ENCODE measurements at places on chromosomes 3 and 15. TPM values are rescaled to one million over a fixed set of nuclear protein-coding genes. Genes with fewer than 3 reads are reported as not detected.

The LMCD1 gene
- total RNA-seq: 4.6 TPM

The ANKRD34C gene
- total RNA-seq: not detected

The HRG gene
- 0.42 TPM for total RNA-seq

The TMCO5A gene
- total RNA-seq: not detected

The SEMA5B gene
- 0.15 TPM for total RNA-seq

The ATP2B2 gene
- total RNA-seq: not detected

The CAMP gene
- total RNA-seq: not detected

The RTP3 gene
- not detected for total RNA-seq

The SLC6A20 gene
- 0.89 TPM for total RNA-seq

The FBXW12 gene
- not detected for total RNA-seq

The MESP2 gene
- 0.20 TPM for total RNA-seq

The FAM240A gene
- not detected for total RNA-seq

DNA sequence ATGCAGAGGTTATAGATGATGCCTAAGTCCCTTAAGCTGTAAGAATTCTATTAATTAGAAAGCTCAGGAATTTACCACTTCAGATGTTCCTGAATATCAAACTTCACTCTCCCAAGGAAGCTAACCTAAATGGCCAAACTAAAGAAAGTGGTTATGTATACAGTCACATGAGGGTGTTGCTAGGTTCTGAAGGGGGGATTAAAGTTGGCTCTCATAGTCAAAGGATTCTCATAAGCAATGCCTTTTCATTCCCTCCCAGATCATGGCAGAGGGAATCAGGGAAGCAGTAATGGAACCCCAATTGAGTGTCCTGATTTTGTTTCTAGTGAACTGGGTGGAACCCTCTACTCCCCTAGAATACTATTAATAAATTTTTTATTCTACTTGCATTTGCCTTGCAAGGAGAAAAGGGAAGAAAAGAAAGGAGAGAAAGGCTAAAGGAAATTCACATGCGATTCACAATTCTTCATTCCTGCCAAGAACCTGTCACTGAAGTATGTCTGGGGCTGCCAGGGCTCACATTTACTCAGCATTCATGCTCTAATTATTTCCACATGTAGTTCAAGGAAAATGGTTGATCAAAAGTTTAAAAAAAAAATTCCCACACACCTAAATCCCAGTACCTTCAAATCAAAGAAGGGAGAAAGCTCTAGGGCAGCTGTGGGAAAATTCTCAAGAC lies 25.1 kb downstream of the FSTL1 start:
- H3K27ac ChIP-seq: no peak overlapping the region
- no peak for DNase-seq
- no peaks in the 10 kb centered on the region for H3K4me1 ChIP-seq
- no peaks in the 10 kb centered on the region for H3K27me3 ChIP-seq

- no peak overlapping the region for H3K27ac ChIP-seq
- no peak overlapping the region for H3K4me3 ChIP-seq
- no peaks in the 10 kb centered on the region for H3K27me3 ChIP-seq
- no peaks in the 10 kb centered on the region for H3K4me1 ChIP-seq
- no peaks in the 10 kb centered on the region for H3K36me3 ChIP-seq
Observed at GRCh38 chr3:148881286-148881685, 16.2 kb downstream of the CPA3 start.

DNA sequence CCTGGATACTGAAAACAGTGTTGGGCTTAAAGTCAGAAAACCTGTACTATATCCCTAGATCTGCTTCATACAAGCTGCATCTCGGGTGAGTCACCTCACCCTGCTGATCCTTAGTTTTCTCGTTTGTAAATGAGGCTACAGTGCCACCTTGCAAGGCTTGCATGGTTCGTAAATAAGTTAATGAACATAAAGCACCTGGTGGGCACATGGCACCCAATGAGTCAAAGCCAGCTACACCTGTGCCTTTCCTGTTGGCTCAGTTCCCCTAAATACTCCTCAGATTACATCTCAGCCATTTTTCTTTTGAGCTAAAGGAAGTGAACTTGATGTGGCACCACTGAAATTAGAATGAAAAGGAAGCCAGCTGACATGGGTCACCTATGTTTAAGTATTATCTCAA lies 26.5 kb downstream of the RTP1 start:
- H3K27me3 ChIP-seq: no peaks in the 10 kb centered on the region
- no peaks in the 10 kb centered on the region for H3K4me1 ChIP-seq
- DNase-seq: no peak
- no peak overlapping the region for H3K4me3 ChIP-seq
- no peak overlapping the region for H3K27ac ChIP-seq

GRCh38 chr3:60363817-60364216 lies 887.4 kb downstream of the FHIT start:
- no peaks in the 10 kb centered on the region for H3K27me3 ChIP-seq
- no peaks in the 10 kb centered on the region for H3K36me3 ChIP-seq
- H3K4me3 ChIP-seq: no peak overlapping the region
- DNase-seq: no peak
- H3K4me1 ChIP-seq: peaks cover 3% of the 10 kb centered on the region

DNA sequence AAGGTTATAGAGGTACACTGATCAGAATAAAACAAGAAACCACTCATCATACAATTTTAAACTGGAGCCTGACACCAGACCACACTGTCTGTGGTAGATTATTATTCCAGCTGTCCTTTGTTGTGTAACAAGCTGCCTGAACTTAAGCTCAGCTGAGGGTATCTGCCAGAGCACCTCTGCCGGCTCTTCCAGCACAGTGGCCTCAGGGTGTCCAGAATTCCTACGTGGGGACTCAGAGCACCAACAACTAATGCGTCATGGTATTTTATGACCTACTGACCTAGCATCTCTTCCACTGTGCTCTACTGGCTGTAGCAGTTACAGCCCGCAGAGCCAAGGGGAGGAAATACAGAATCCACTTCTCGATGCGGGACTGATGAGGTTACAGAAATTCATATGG lies 15.6 kb upstream of the RAF1 start:
- H3K36me3 ChIP-seq: no peaks in the 10 kb centered on the region
- H3K4me1 ChIP-seq: no peaks in the 10 kb centered on the region
- H3K4me3 ChIP-seq: no peak overlapping the region
- no peaks in the 10 kb centered on the region for H3K27me3 ChIP-seq

DNA sequence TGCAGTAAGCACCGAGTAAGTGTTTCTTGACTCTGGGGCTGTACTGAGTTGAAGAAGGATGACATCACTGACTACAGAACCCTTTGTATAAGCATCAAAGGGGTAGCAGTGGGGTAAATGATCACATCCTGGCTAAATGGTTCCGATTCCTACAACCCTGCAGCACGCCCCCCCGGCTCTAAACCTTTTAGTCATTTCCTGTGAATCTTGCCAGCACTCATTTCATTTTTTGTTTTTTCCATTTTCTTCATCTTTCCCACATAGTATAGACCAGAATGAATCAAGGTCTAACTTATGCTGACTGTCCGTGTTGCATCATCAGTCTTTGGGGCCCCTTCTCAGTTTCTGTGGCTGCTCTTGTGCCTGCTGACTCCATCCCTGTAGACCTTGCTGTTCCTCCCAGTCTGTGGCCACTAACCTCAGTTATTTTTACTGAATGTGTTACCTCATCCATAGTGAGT lies 383.1 kb upstream of the TPRG1 start:
- no peaks in the 10 kb centered on the region for H3K36me3 ChIP-seq
- no peaks in the 10 kb centered on the region for H3K4me1 ChIP-seq
- H3K27me3 ChIP-seq: no peaks in the 10 kb centered on the region
- no peak overlapping the region for H3K4me3 ChIP-seq

DNA sequence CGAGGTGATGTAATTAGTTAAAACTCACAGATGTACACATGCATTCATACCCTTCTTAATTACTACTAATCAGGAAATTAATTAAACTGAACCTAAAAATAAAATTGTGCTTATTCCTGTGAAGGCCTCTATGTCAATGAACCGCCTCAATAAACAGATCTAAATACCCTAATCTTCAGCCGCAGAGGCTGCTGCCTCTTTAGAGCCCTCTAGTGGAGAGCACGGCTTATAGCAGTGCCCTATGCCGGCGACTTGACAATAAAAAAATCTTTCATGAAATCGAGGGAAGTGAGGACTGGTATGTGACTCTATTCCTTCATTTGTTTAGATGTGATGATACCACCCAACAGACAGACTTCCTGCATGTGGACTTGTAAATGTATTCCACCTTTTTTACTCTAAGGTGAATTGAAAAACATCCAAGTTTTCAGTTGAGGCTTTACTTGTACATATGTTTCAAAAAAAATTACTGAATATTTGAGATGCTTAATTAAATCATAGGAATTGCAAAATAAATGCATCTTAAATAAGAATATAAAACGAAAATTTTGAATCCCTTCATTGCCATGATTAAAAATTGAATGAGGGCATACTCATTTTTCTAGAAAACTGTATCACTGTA lies 8.3 kb upstream of the EPHA3 start:
- H3K36me3 ChIP-seq: no peaks in the 10 kb centered on the region
- no peak overlapping the region for H3K27ac ChIP-seq
- DNase-seq: peak; percentile 7
- H3K4me3 ChIP-seq: no peak overlapping the region
- no peaks in the 10 kb centered on the region for H3K4me1 ChIP-seq

DNA sequence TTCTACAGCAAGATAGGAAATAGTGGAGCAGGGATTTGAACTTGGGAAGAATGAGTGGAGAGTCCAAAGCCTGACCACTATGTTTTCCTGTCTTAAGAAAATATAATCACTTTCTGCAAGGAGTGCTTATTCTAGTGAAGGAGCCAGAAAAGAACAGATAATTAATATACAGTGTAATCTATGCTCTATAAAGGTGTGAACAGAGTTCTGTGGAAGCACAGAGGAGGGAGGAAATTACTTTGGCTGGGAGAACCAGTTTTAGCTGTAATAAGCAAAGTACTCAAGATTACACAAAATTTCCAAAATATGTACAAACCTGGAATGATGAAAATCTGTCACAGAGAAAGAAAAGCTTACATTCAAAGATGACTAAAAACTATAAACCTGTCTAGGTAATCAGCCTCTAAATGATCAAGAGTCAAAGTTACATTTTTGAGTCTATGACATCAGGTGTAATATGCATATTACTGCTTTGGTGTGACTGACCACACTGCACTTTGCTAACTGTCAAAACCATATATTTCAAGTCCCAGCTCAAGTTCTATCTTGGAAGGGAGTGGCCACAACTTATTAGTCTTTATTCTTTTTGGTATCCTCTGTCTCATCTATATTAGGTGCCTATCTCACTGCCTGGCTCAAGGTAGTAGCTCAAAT lies 40.7 kb upstream of the MB21D2 start:
- no peaks in the 10 kb centered on the region for H3K4me1 ChIP-seq
- no peak for DNase-seq
- no peak overlapping the region for H3K4me3 ChIP-seq
- H3K36me3 ChIP-seq: no peaks in the 10 kb centered on the region
- H3K27ac ChIP-seq: no peak overlapping the region

- H3K27me3 ChIP-seq: no peaks in the 10 kb centered on the region
- no peak for DNase-seq
- H3K27ac ChIP-seq: no peak overlapping the region
- no peaks in the 10 kb centered on the region for H3K4me1 ChIP-seq
Observed at GRCh38 chr15:99716540-99717095, 16.6 kb downstream of the LYSMD4 start.

- H3K4me1 ChIP-seq: no peaks in the 10 kb centered on the region
- no peak overlapping the region for H3K4me3 ChIP-seq
- H3K36me3 ChIP-seq: no peaks in the 10 kb centered on the region
- H3K27me3 ChIP-seq: no peaks in the 10 kb centered on the region
Observed at GRCh38 chr3:149534671-149535332, 60.3 kb downstream of the TM4SF4 start.

GRCh38 chr3:129022114-129023007 lies 21.3 kb downstream of the EFCC1 start:
- H3K36me3 ChIP-seq: no peaks in the 10 kb centered on the region
- no peak overlapping the region for H3K27ac ChIP-seq
- H3K4me3 ChIP-seq: no peak overlapping the region
- peaks cover 17% of the 10 kb centered on the region for H3K4me1 ChIP-seq
- no peaks in the 10 kb centered on the region for H3K27me3 ChIP-seq

DNA sequence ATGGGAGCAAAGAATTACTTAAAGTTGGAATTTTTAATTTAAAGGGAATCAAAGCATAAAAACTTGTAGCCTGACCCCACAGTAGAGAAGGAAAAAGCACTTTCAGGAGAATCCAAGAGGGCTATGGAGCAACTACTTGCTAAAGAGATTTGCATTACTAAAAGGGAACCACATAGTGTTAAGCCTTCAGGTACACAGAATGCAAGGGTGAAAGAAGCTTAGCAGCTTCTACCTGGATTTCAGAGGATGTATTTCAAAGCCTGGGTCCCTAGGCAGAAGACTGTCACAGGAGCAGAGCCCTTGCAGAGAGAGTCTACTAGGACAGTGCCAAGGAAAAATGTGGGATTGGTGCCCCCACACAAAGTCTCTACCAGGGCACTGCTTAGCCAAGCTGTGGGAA lies 575.0 kb downstream of the GBE1 start:
- no peaks in the 10 kb centered on the region for H3K36me3 ChIP-seq
- no peak overlapping the region for H3K27ac ChIP-seq
- no peak for DNase-seq
- no peaks in the 10 kb centered on the region for H3K4me1 ChIP-seq
- H3K27me3 ChIP-seq: no peaks in the 10 kb centered on the region

- H3K27ac ChIP-seq: no peak overlapping the region
- H3K4me3 ChIP-seq: no peak overlapping the region
- no peaks in the 10 kb centered on the region for H3K4me1 ChIP-seq
- no peak for DNase-seq
- H3K27me3 ChIP-seq: no peaks in the 10 kb centered on the region
Observed at GRCh38 chr15:65812916-65813315, 20.8 kb upstream of the DENND4A start.

GRCh38 chr3:196147116-196147515 lies 64.1 kb downstream of the ZDHHC19 start:
- H3K4me1 ChIP-seq: peaks cover 4% of the 10 kb centered on the region
- no peak overlapping the region for H3K27ac ChIP-seq
- H3K27me3 ChIP-seq: no peaks in the 10 kb centered on the region

- H3K4me1 ChIP-seq: peaks cover 51% of the 10 kb centered on the region
- H3K36me3 ChIP-seq: no peaks in the 10 kb centered on the region
- H3K4me3 ChIP-seq: no peak overlapping the region
- no peak overlapping the region for H3K27ac ChIP-seq
- H3K27me3 ChIP-seq: no peaks in the 10 kb centered on the region
- DNase-seq: no peak
Observed at GRCh38 chr3:172134352-172134751, 95.0 kb downstream of the FNDC3B start.

DNA sequence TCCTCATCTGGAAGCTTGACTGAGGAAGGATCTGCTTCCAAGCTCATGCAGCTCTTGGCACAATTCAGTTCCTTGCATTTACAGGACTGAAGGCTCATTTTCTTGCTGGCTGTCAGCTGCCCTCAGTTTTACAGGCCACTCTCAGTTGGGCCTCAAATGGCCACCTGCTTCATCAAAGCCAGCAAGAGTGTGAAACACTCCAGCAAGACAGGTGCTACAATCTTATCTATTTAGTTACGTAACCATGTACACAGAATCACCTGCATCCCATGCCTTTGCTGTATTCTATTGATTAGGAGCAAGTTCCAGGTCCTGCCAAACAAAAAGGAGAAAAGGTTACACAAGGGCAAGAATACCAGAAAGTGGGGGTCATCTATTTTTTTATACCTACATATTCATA lies 40.8 kb downstream of the RHCG start:
- no peak for DNase-seq
- H3K4me1 ChIP-seq: peaks cover 13% of the 10 kb centered on the region
- no peak overlapping the region for H3K4me3 ChIP-seq
- H3K27ac ChIP-seq: no peak overlapping the region
- H3K27me3 ChIP-seq: no peaks in the 10 kb centered on the region

- no peak overlapping the region for H3K4me3 ChIP-seq
- peak overlapping the region; percentile 32 for H3K27ac ChIP-seq
- no peak for DNase-seq
- no peaks in the 10 kb centered on the region for H3K27me3 ChIP-seq
Observed at GRCh38 chr15:75650908-75651809, 3.4 kb downstream of the SNX33 start.

Measured in HCT116 (cell line).